ENCODE measurements at places on chromosomes 7 and 10. TPM values are rescaled to one million over a fixed set of nuclear protein-coding genes. Genes with fewer than 3 reads are reported as not detected.
A peak's percentile ranks its signal among the peaks of the same experiment; 100 is the strongest.

GRCh38 chr10:113415246-113415645, 137.6 kb upstream of the HABP2 start:
- DNase-seq: no peak

- no peak for DNase-seq
Measured at GRCh38 chr7:82029236-82029913, 259.5 kb upstream of the HGF start.

The RAMP3 gene
- not detected for total RNA-seq

DNA sequence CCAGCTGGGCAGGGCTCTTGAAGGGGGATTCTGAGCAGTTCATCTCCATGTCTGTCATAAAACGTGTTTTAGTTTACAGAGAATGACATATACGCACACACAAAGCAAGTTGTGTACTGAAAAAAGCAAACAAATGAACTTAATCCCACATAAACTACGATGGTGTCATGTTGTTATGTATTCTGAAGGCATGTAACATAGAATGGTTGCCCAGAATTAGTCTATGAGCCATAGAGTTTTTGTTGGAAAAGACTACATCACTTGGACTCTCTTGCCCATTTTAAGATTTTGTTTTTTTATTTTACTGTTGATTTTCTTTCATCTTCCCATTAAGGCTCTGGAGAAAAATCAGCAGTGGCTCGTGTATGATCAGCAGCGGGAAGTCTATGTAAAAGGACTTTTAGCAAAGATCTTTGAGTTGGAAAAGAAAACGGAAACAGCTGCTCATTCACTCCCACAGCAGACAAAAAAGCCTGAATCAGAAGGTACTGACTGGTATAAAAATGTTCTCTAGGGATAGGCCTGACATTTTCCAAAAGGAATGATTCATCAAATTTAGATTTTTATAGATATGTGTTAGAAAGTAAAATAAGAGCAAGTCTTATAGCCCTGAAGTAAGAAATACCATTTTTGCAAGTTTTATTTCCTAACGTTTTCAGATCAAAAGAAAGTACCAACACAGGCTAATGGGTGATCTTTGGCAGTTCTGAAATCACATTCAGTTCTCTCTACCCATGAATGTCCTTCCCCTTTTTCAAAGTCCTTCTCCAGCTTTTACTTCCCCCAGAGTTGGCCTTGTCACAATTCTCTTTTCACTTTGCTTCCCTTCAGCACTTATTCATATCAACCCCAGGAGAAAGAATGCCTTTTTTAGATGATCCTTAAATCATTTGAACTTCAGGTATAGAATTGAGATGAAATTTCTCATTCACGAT, 18.9 kb downstream of the CEP55 start:
- no peak for DNase-seq

GRCh38 chr10:77085344-77085743, 552.3 kb downstream of the KCNMA1 start:
- no peak for DNase-seq

DNA sequence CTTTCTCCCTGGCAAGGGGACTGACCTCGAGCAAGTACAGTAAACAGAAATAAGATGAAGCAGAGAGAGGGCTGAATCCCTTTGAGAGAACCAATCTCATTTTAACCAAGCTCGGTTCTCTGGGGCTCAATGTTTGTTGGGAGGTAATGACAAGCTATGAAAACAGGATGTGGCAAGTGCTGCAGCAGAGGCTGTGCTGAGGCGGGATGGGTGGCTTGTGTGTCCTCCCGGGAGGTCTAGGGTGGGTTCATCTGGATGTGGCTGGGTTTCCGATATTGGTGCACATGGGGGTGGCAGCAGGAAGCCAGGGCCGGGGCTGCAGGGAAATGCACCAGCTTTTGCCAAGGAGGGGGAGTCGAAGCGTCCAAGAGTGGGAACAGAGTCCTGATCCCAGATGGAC, 84.5 kb downstream of the AOAH start:
- DNase-seq: peak; percentile 8

GRCh38 chr7:149783386-149784250, 10.2 kb upstream of the ZNF467 start:
- DNase-seq: no peak

DNA sequence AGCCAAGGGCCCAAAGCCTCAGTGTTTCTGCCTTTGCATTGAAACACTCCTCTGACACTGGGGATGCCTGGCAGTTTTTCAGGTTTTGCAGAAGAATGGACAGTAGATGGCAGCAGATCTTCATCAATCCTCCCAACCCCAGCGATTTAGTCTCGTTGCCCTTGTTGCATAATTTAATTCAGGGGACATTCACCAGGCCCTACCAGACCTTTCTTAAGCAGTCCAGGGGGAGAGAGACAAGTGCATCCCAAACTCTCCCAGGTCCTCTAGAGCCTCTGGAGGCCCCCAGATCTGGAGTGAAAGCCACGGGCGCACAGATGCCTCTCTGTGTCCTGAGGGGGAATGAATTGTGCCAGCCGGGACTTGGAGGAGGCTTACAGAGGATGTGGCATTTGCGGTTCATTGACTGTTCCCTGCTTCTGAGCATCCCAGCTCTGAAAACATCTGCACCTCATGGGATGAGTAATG, 29.6 kb downstream of the MINDY4 start:
- DNase-seq: peak; percentile 31

GRCh38 chr10:116737627-116738327, 4.6 kb downstream of the HSPA12A start:
- no peak for DNase-seq

DNA sequence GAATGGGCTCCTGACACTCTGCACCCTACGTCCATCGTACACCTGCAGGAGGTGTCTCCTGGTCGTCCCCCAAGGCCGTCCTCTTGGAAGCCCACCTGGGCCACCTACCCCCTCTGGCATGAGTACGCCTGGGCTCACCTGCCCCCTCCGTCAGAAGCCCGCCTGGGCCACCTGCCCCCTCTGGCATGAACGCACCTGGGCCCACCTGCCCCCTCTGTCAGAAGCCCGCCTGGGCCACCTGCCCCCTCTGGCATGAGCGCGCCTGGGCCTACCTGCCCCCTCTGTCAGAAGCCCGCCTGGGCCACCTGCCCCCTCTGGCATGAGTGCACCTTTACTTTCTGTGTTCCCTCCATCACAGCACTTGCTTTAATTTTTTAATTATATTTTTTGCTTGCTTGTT, 401.2 kb downstream of the PTPRN2 start:
- DNase-seq: no peak

DNA sequence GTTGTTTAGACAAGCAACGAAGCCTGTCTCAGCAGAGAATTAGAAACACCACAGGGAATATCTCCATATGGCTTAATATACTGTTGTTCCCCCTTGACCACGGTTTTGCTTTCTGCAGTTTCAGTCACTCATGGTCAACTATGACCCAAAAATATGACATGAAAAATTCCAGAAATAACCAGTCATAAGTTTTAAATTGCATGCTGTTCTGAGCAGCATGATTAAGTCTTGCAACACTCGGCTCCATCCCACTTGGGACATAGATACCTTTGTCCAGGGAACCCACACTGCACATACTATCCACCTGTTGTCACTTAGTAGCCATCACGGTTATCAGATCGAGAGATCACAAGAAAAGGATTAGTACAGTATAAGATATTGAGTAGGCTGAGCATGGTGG, 60.7 kb upstream of the FOXK1 start:
- no peak for DNase-seq
